ENCODE measurements at places on chromosomes 4 and X.
A peak's percentile ranks its signal among the peaks of the same experiment; 100 is the strongest.

GRCh38 chr4:139822391-139822790 is 156.8 kb downstream of the MGST2 start:
- DNase-seq, result no peak

- DNase-seq, result no peak
Observed at GRCh38 chr4:83378419-83378818, 43.8 kb upstream of the HPSE start.

- no peak for DNase-seq
Observed at GRCh38 chrX:42491137-42491907, 286.6 kb downstream of the PPP1R2C start.

- DNase-seq, result peak; percentile 44
Observed at GRCh38 chr4:19844446-19844845, 407.3 kb upstream of the SLIT2 start.

DNA sequence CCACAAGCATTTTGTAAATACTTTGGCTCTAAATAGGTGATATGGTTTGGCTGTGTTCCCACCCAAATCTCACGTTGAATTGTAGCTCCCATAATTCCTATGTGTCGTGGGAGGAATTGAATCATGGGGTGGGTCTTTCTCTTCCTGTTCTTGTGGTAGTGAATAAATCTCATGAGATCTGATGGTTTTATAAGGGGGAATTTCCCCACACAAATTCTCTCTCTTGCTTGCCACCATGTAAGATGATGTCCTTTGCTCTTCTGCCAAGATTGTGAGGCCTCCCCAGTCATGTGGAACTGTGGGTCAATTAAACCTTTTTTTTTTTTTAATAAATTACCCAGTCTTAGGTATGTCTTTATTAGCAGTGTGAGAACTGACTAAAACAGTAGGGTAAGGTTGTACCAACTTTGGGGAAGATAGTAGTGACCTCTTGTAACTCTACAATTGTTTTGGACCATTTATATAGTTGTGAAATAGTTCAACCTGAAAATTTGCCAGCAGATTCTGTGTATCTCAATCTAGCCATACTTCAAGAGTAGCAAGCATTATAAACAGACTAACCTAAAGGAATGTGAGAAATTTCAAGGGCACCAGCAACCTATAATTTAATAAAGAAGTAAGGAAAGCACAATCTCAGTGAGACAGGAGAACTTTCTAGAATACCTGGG is 727.8 kb downstream of the GRID2 start:
- DNase-seq, result no peak

DNA sequence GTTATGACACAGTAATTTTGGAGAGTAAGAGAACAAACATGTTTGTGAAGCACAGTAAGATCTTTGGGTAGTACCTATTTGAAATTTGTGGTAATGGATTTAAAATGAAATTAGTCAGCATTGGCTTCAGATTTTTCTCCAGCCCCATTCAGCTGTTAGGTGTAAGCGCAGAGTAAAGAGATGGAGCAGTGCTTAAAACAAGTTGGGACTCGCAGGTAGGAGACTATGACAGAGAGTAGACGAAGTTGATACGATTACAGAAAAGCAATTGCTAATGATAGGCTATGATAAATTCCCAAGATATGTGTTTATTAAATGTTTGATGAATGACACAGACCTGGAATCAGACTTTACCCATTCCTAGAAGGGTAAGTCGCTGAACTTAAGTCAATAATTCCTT is 72.6 kb downstream of the CHIC2 start:
- DNase-seq, result peak; percentile 22

- DNase-seq, result no peak
Observed at GRCh38 chr4:7516773-7517144, 82.0 kb upstream of the PSAPL1 start.

DNA sequence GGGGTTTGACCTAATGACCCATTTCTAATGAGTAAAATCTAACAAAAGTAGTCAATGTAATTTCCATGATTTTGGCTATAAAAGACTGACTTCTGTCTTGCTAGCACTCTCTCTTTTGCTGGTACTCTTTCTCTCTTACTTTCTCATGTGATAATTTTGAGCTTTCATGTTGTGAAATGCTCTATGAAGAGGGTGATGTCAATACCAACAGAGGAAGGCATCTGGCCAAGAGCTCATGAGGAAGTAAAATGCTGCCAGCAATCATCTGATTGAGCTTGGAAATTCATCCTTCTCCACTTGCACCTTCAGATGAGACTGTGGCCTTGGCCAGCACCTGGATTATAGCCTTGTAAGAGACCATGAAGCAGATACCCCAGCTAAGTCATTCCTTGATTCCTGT is 347.7 kb downstream of the HS3ST1 start:
- no peak for DNase-seq

GRCh38 chrX:150449313-150449712 is 86.2 kb downstream of the MAMLD1 start:
- DNase-seq, result no peak

Data from fibroblast of skin of back (primary cell).